Activated naive CD8-positive, alpha-beta T cell treated with anti-CD3 and anti-CD28 coated beads, Interleukin-2, amount 10 ng/mL, durations not matched to agents 7 days and 5 days (primary cell): ENCODE measurements at places on chromosomes 2 and 18. TPM values are rescaled to one million over a fixed set of nuclear protein-coding genes. Genes with fewer than 3 reads are reported as not detected.

DNA sequence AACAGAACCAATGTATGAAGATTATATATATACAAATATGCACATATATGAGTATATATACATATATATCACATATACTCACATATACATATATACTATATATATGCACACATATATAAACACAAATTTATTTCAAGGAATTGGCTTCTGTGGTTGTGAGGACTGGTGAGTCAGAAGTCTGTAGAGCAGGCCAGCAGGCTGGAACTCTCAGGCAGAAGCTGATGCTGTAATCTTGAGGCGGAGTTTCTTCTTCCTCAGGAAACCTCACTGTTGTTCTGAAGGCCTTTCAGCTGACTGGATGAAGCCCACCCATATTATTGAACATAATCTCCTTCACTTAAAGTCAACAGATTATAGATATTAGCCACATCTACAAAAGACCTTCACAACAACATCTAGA, 143.9 kb upstream of the CREB1 start:
- H3K4me1 ChIP-seq: no peaks in the 10 kb centered on the region
- H3K4me3 ChIP-seq: no peak overlapping the region
- no peak overlapping the region for H3K27ac ChIP-seq
- H3K27me3 ChIP-seq: no peaks in the 10 kb centered on the region

- DNase-seq: peak; percentile 77
- peaks cover 75% of the 10 kb centered on the region for H3K27me3 ChIP-seq
- peak within 1 kb of the TSS; percentile 82 for H3K4me3 ChIP-seq
- H3K36me3 ChIP-seq: no peaks in the 10 kb centered on the region
Observed at GRCh38 chr2:158968396-158969161, at the start of gene TANC1. TSS of gene TANC1 (plus strand) at chr2:158968640. CDS start at chr2:159065911, 97,271 bp downstream.

CYBRD1 gene
- total RNA-seq: 1.1 TPM

- peak overlapping the region; percentile 46 for H3K27ac ChIP-seq
- no peak for DNase-seq
- H3K27me3 ChIP-seq: no peaks in the 10 kb centered on the region
- no peak overlapping the region for H3K4me3 ChIP-seq
Observed at GRCh38 chr2:85642725-85643124, 25.3 kb downstream of the SFTPB start.

- DNase-seq: no peak
- H3K4me1 ChIP-seq: no peaks in the 10 kb centered on the region
- no peaks in the 10 kb centered on the region for H3K27me3 ChIP-seq
- H3K4me3 ChIP-seq: no peak overlapping the region
Observed at GRCh38 chr18:6200204-6200774, 214.4 kb downstream of the L3MBTL4 start.

DNA sequence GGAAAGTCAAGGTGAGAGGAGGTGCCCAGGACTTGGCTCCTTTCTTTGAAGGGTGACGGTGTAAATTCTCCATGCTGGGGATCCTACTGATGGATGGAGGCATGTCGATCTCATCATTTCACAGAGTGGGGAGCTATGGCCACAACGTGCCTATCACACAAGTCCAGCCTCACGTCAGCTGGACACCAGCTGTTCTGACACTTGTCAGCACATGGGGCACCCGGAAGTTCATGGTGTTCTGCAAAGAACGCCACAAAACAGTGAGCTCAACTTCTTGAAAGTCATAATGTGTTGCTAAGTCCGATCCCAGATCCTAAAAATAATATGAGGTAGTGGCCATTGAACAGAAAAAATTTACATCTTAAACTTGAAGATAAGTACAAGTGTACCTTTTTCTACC, 12.3 kb downstream of the PAX8 start:
- H3K36me3 ChIP-seq: peaks cover 25% of the 10 kb centered on the region
- H3K27ac ChIP-seq: no peak overlapping the region
- no peaks in the 10 kb centered on the region for H3K27me3 ChIP-seq
- no peak for DNase-seq
- H3K4me1 ChIP-seq: peaks cover 2% of the 10 kb centered on the region

ABHD1 gene
- 0.77 TPM for total RNA-seq

GKN1 gene
- not detected for total RNA-seq

DNA sequence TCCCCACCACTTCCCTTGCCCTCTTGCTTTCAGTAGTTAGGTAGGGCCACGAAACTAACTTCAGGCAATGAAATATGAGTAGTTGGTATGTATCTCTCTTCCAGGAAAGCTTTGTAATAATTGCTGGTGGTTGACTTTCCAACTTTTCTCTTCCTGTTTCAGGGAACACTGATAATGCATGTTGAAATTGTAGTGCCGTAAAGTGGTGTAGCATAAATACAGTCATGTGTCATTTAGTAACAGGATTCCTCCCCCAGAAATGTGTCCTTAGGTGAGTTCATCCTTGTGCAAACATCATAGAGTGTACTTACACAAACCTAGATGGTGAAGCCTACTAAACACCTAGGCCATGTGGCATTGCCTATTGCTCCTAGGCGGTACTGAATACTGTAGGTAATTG, 429.2 kb downstream of the PID1 start:
- H3K36me3 ChIP-seq: no peaks in the 10 kb centered on the region
- no peak for DNase-seq
- H3K4me3 ChIP-seq: no peak overlapping the region
- H3K4me1 ChIP-seq: no peaks in the 10 kb centered on the region
